ENCODE measurements at places on chromosomes 6 and 20.

- DNase-seq = no peak
Measured at GRCh38 chr6:77010931-77011542, 452.3 kb downstream of the HTR1B start.

DNA sequence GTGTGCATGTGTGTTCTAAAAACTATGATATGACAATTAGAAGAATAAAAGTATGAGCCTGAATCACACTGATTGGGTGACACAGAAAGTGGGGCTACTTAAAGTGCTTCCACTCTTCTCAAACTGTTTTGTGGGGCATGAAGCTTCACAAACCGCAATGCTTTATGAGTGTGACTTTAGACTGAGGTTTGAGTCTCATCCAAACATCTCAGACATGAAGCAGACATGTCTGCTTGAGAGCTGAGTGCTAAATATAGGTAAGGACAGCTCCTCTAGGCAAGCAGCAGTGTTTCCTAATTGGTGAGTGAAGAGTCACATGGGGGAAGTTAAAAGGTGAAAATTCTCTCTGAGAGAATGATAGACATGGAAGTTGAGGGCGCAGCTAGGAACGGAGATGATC, 726.9 kb upstream of the CITED2 start:
- no peak for DNase-seq

DNA sequence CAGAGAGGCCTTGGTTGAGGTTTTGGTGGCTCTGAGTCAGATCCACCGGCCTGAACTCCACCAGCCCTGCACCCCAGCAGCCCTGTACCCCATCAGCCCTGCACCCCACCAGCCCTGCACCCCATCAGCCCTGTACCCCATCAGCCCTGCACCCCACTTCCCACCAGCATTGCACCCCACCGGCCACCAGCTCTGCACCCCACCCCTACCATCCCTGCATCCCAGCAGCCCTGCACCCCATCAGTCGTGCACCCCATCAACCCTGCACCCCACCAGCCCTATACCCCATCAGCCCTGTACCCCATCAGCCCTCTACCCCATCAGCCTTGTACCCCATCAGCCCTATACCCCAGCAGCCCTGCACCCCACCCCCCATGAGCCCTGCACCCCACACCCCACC, 14.3 kb upstream of the CHRNA4 start:
- DNase-seq = no peak

DNA sequence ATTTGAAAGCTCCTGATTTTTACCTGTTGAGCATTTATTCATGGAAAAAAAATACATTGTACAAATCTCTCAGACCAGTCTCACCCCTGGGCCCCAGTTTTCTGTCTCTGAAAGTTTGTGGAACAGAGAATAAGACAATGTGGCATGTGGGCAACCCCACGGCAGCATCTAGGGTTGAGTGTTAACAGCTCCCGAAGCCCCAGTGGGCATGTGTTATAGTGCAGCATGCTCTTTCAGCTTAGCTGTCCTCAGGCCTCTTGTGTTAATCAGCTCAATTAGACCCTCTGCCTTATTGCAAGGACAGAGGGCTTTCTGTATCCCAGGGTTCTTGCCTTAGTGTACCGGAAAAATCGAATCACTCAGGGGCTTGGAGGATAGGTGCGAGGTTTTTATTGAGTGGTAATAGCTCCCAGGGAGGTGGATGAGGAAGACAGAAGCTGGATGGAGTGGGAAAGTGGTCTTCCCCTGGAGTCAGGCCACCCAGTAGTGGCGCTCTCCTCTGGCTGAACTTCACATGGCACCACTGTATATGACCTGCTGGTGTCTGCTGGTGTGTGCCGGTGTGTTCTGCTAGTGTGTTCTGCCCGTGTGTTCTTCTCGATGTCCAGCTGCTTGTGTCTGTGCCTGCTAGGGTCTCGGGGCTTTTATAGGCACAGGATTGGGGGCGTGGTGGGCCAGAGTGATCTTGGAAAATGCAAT, 382.8 kb downstream of the EPM2A start:
- DNase-seq = no peak

- no peak for DNase-seq
Measured at GRCh38 chr20:62995898-62996595, 10.7 kb downstream of the BHLHE23 start.

- DNase-seq = peak; percentile 9
Measured at GRCh38 chr6:26570027-26570809, 26.5 kb upstream of the ABT1 start.

- DNase-seq = no peak
Measured at GRCh38 chr6:38942965-38943364, 105.6 kb upstream of the GLP1R start.

DNA sequence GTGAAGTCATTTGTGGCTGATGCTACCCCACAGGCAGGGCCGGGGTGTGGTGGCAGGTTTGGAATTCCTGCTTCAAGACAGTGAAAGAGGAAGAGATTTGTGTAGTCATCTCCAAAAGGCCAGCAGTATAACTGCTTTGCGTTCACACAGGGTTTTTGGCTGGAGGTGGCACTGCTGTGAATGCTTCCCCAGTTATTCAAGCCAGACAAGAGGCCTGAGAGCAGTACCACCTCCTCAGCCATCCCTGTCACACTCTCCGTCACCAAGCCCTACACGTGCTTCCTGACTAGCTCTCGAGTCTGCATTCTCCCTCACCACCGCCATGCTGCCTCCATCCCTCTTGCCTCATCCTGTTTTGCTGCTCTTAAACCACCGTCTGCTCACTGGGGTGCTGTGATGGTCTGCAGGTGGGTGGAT, 23.9 kb downstream of the ARMC2 start:
- DNase-seq = peak; percentile 10

DNA sequence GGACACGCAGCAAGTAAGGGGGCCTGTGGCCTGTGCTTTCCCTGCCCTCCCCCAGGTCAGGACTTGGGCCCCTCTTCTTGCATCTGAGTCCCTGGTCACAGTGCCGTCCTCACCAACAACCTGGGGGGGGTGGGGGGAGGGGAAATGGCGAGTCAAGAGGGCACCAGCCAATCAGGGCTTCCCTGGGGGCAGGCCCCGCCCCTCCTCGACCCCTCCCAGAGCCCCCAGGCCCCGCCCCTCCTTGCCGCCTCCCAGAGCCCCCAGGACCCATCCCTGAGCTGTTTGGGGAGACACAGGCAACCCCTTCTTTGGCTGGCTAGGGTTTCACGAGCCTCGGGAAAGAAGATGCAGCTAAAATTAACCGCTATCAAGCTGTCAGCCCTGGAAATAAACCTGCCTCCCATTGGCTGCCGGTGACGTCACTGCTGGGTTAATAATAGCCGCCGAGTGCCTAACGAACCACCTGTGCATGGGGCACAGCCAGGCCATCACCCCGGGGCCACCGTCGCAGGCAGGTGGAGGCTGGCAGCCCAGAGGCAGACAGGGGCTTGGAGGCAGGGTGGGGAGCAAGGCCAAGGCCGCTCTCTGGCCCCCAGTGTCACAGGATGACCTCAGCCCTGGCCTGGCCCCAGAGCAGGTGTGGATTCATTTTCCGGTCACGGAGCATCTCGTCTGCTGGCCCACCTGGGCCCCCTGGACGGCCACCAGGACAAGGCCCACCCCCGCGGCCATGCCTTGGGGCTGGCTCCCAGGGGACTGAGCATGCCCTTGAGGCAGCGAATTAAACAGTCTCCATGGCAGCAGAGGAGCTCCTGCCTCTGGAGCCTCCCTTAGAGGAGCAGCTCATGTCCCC, 3.2 kb upstream of the EEF1A2 start:
- DNase-seq = no peak

DNA sequence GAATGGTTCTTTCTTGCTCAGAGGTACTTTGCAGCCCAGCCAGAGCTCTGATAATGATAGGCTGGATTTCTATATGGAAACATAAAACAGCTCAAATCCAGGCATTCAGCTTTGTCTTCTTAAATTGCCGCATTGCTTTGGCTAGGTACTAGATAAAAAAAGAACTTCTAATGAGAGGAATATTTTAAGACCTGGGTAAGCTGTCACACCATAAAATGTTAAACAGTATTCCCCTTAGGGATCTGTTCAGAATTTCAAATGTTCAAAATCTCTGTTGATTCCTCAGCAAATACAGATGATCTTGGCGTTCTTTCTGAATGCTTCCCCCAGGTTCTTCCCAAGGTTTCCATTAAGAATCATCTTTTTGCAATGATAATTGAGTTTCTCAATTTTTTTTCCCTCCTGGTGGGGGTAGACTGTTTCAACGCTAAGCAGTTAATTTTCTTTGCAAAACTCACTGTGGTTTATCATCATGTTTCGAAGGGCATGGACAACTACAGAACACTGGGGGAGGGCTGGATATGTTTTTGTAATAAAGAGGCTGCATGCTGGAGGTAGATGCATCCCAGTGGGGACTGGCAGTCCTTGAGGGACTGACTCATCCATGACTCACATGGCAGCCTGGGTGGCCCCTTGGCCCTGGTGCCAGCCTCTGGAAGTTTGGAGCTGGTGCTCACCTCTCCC, 31.0 kb downstream of the TIAM2 start:
- no peak for DNase-seq

GRCh38 chr6:34645627-34646026, 50.9 kb downstream of the ILRUN start:
- DNase-seq = no peak

DNA sequence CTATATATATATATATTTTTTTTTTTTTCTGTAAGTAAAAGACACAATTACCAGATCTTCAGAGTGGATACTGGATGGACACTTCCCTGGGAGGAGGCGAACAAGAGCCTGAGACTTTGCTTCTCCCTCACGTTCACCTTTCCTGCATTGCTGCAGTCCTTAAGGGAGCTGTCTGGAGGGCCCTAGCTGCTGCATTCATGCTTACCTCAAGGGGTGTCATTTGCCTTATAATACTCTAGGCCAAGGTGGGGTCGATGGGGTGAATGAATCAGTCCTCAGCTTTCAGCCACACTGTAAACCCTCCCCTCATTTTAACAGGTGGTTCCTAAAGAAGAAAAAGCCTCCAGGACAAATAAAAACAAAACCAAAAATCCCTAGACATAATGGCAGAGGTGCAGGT, 34.8 kb upstream of the CD83 start:
- DNase-seq = no peak

GRCh38 chr20:47360297-47361056, 4.0 kb upstream of the ZMYND8 start:
- DNase-seq = no peak

DNA sequence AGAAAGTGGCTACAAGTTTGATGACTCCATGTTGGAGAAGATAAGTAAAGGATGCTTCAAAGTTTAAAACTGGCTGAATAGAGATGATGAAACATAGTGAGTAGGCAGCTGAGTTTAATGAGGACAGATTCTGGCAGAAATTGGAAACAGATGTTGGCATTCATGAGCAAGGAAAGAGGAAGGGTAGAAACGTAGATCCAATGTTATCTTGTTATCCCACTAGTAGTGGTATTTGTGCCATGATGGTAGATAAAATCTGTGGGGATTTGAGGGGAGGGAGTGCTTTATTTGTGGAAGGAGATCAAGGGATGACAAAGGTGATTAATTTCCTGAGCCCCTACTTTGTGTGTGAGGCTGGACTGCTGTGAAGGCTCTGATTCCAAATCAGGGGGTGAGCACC, 69.5 kb downstream of the MRAP2 start:
- no peak for DNase-seq

DNA sequence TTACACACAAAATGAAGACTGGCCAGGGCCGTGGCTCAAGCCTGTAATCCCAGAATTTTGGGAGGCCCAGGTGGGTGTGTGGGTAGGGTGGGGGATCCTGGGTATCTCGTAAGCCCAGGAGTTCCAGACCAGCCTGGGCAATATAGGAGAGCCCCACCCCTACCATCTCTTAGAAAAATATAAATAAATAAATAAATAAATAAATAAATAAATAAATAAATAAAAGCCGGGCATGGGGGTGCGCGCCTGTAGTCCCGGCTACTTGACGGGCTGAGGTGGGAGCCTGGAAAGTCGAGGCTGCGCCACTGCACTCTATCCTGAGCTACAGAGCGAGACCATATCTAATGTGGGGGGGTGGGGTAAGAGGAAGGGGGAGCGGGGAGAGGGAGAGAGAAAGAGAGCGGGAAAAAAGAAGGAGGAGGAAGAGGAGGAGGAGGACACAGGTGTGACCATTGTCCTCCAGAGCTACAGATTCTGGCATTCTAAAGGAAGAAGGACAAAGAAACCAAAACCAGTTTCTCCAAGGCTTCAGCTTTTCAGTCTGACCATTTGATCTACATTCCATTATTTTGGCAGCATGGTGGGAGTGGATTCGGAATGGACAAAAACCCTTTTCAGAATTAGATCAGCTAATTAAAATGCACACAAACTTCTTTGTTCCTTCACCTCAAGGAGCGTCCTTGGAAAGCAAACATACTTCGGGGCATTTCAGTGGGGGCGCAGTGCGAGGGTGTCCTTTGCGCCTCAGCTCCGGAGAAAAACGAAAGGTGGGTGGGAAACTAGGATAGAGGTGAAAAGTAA, 577 bp upstream of the C6orf141 start:
- DNase-seq = no peak

DNA sequence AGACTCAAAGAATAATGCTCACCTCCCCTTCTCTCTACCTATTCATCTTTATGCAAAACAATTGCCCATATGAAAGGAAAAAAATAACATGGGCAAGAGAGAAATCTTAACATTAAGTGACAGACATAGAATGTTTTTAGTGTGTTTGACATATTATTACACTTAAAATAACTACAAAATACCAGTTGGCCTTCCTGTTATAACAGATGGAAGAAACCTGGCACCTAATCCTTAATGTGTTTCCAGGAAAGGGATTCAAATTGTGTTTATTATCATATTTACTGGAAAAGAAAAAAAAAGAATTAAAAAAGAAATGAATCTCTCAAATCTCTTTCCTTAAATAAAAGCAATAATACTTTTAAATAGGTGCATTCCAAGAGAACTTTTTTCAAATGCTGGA, 158.6 kb downstream of the LAMP5 start:
- no peak for DNase-seq

DNA sequence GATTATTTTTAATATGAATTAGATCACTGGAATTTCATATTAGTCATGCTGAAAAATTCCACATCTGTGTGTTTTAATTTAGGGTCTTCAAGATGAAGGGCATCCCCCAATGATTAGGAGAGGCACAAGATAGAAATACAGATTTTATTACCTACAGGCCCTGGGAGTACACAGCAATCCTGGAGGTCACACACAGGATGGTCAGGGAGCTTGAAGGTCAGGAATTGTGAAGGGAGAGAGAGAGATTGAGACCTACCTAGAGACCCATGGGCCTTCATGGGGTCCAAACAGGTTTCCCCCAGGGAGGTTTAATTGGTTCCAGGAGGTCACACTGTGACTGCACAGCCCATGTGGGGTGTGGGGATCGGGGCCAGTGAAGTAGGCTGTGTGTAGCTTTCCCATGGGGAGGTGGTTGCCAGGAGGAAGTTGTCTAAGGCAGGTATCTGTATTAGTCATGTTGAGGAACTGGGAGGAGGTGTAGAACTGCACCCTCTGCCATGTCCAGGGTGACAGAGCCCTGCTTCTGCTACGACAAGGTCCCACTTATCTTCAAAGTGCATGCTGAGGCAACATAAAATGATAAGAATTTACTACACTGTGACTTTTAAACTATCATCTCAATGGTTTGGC, 18.3 kb downstream of the SNX9 start:
- DNase-seq = no peak

GRCh38 chr6:138529478-138529877, 30.2 kb upstream of the NHSL1 start:
- DNase-seq = no peak

- no peak for DNase-seq
Measured at GRCh38 chr6:4665489-4666417, 110.5 kb upstream of the CDYL start.

- no peak for DNase-seq
Measured at GRCh38 chr6:35142588-35143569, 1.7 kb upstream of the TCP11 start.

- no peak for DNase-seq
Measured at GRCh38 chr20:47400685-47401084, 44.2 kb upstream of the ZMYND8 start.

All from stimulated activated naive CD4-positive, alpha-beta T cell (primary cell).